GOT3 (cell line): ENCODE measurements at places on chromosomes 5 and 9.

DNA sequence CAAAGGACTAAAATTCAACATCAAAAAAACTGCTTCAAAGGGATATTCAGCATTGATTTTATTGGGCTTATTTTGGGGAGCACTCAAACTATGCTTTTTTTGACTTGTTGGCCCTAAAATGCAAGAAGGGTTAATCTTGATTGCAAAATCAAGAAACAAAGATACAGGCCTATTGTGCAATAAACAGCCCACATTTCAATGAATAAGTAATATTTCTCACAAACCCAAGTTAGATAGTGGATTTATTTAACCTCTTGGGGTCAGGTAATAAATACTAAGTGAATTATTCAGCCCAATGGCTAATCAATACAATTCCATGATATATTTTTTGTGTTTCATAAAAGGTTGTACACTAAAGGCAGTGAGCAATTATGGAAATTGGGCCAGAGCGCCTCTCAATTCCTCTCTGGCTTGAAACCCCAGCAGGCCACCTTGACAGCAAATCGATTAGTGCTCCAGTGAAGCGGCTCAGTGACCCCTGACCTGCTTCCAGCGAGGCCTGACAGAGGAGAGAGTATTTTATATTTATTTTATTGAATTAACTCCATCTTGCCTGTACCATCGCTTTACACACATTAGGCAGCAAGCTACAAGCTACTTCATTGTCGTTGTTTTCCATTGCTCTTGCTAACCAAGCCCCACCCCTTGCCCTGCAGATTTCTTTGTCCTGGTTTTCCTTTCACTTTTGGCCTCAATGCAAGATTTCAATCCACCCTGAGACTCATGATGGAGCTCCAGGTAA, 65.5 kb downstream of the EBF1 start:
- DNase-seq, result no peak

DNA sequence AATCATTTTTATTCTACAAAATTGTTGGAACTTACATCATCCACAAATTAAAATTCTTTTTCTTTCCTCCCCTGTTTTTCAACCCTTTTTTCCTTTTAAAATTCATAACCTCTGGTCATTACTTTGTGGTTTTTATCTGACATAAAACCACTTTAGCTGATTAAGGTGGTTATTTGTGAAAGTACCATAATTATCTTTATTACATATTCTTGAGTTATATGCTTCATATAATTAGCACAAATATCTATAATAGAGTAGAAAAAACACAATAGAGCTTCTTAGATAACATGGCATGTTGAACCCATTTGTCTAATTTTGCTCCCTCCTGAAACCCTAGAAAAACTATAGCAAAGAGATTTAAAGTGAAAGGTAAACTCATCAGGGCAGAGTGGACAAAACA, 22.9 kb upstream of the PPIC start:
- no peak for DNase-seq

DNA sequence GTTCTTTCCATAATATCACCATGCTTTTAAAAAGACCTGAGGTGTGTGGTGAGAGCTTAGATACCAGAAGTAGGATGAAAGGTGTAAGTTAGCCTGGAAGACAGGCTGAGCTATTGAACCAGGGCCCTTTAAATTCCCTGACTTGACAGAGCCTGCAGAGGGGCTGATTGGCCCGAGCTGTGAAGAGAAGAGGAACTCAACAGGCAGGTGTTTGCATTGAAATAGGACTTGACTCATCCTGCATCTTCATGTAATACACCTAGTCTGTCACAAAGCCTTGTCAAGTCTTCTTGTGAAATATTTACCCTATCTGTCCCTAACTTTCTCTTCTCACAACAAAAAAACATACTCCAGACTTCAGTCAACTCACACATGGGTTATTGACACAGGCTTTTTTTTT, 16.6 kb upstream of the ANP32B start:
- DNase-seq, result no peak

- DNase-seq, result no peak
Observed at GRCh38 chr5:68966596-68966995, 127.2 kb upstream of the SLC30A5 start.

GRCh38 chr9:89999534-90000370, 394.9 kb downstream of the GADD45G start:
- DNase-seq, result no peak

GRCh38 chr9:136557036-136557435, 11.2 kb upstream of the NOTCH1 start:
- no peak for DNase-seq

- no peak for DNase-seq
Observed at GRCh38 chr9:92737216-92737606, 27.4 kb downstream of the BICD2 start.

- DNase-seq, result no peak
Observed at GRCh38 chr5:176670449-176670848, 23.2 kb downstream of the TSPAN17 start.

- DNase-seq, result no peak
Observed at GRCh38 chr9:28234133-28234893, 661.0 kb upstream of the C9orf72 start.

- no peak for DNase-seq
Observed at GRCh38 chr5:146076455-146076854, 28.9 kb downstream of the PLAC8L1 start.

DNA sequence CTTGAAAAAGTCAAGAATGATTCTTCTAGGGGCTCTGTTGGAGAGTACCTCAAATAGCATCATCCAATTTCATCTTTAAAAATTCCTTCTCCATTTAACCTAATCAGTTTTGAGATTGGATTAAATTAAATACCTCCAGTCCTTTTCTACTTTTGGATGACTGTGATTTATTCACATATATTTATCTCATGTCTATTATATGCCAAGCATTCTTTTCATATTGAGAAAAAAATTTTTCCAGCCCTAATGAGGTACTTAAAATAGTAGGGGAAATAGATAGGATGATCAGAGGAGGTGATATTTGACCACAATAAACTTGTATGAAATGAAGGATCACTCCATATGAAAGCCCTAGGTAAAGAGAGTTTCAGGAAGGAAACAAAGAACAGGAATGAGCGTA, 250.1 kb downstream of the MAT2B start:
- DNase-seq, result no peak

DNA sequence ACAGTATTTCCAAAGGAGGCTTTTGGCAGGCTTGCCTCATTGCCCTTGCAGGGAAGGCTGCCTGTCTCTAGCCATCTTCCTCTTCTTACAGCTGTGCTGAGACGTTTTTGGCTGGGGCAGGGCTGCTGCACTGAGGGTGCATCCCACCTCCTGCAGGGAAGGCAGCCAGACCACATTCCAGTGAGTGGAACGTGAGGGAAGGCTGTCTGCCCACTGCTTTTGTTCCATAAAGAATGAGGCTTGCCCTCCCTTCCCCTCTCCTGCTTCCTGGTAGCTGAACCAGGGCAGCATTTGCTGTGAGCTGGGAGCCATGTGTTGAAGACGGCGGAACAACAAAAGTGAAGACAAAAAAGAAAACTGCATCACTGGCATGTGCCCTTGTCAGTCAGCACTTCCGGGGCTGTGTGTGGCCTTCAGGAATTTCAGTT, 16.8 kb downstream of the MGAT1 start:
- DNase-seq, result no peak

- DNase-seq, result no peak
Observed at GRCh38 chr9:96680812-96681499, 25.8 kb upstream of the PRXL2C start.

DNA sequence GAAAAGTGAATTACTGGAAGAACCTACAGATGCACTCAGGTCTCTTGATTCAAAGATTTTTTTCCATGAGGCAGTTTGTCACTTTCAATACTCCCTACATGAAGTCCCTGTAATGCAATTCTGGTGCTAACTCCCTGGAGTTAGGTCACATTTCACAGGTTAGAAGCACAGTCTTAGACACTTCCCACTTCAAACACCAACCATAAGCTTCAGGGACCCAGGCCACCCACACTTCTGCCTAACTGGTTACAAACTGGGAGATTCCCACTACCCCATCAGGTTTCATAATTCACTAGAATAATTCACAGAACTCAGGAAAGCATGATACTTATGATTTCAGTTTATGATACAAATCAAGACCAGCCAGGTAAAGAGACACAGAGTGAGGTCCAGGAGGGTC, 29.0 kb upstream of the FOXI1 start:
- DNase-seq, result no peak

DNA sequence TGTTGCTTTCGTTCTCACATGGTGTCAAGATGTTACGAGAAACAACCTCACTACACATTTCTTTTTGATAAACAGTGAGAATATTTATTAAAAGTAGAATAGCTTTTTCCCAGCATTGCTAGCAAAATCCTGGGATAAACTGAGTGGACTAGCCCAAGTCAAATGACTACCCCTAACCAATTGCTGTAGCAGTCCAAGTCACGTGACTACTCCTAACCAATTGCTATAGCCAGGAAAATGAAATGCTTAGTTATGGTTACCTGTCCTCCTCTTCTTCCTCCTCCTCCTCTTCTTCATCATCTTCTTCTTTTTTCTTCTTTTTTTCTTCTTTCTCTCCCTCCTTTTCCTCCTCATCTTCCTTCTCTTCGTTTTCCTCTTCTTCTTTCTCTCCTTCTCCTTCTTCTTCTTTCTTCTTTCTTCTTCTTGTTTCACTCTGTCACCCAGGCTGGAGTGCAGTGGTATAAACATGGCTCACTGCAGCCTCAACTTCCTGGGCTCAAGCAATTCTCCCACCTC, 85.4 kb downstream of the PDE8B start:
- DNase-seq, result no peak

DNA sequence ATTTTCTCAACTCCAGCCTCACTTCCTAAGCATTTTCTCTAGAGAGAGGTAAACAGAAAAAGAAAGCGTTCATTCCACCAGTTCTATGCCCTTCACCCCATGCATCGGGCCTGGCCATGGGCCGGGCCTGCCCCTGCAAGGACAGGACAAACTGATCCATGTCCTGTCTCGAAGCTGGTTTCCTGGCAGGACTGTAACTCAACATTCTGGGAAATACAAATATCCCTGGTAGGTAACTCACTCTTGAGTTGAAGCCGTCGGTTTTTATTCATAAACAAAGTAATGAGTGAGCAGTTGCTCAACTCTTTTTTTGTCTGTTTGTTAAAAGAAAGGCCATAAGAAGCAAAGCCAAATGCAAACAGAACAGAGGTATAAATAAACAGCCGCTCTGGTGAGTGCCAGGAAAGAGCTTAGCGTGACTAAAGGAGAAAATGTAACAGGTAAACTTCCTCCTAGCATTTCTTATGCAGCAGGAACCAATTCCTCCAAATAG, 64.4 kb upstream of the DNAH5 start:
- DNase-seq, result no peak

- no peak for DNase-seq
Observed at GRCh38 chr9:20854444-20854843, 170.4 kb downstream of the FOCAD start.

DNA sequence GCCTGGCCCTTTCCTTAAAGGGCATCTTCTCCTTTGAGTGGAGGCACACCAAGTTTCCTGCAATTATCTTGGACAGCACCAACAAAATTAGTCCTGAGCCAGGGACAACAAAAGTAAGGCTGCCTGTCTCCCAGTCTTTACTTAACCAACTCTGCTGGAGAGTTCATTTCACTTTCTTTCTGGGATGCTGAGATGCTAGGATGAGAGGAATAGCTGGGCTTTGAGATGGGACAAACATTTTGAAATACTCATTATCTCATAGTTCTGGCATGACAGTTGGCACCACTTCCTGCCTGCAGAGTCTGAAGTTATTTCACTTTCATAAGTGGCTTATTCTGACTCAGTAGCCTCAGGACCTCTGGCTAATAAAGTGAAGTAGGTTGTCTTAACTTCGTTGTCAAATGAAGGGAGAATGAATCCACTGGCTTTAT, 157.0 kb downstream of the C9orf152 start:
- no peak for DNase-seq

DNA sequence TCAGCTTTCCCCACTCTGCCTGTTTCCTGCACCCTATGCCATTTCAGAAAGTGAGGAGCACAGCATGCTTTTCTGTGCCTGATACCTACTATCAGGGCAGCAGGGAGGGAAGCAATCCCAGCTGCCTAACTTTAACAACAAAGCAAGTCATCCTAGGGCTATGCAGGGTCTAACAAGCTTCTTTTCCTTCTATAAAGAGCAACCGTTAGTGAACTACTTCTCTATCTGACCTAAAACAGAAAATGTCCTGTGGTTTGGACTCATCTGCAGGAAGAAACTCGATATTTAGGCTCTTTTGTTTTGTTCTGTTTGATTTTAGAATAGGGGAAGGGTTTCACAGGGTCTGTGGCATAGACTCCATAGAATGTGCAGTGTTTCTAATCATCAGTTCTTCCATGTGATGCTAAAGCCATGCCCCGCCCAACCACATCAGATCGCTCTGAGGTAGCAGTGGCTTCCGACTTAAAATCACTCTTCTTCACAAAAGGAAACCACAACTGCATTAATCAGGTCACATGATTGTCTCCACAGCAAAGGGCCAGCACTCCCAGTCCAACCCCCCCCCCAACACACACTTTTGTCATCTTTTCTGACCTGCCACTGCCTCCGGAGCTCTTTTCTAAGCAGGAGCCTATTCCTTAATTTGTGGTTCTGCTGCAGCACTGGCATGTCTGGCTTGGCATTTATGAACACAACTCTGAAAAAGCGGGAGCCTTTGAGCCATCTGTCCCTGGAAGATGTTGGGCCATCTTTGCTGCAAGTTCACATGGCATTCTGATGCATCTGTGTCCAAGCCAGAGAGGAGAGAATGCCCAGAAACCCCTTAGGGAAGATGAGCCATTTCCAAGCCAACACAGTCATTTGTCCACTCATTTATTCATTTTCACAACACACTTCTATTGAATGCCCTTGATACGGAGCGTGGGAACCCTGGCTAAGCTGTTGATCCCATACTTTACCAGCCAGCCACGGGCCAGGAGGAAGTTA, 71.6 kb downstream of the CFAP90 start:
- no peak for DNase-seq

DNA sequence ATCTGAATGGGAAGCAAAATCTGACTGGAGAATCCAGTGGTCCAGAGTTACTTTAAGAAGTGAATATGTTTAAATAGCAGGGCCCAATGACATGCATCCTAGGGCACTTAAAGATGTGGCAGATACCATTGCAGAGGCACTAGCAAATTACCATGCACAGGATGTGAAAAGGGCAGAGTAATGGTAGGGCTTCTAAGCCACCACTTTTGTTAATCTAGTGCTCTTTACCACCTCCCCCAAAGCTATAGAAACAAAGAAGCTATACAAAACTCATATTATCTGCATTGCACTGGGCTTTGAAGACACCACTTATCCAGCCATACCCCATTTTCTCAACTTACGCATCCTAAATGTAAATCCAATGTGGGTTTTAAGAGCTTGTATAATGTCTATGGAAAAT, 81.2 kb downstream of the ZCCHC7 start:
- DNase-seq, result no peak

GRCh38 chr5:141737535-141737934, 55.5 kb upstream of the ARAP3 start:
- DNase-seq, result no peak
